ENCODE measurements at places on chromosomes 1 and 21. TPM values are rescaled to one million over a fixed set of nuclear protein-coding genes. Genes with fewer than 3 reads are reported as not detected.

- DNase-seq = no peak
Measured at GRCh38 chr1:158087320-158087927, 93.3 kb upstream of the CD1D start.

DNA sequence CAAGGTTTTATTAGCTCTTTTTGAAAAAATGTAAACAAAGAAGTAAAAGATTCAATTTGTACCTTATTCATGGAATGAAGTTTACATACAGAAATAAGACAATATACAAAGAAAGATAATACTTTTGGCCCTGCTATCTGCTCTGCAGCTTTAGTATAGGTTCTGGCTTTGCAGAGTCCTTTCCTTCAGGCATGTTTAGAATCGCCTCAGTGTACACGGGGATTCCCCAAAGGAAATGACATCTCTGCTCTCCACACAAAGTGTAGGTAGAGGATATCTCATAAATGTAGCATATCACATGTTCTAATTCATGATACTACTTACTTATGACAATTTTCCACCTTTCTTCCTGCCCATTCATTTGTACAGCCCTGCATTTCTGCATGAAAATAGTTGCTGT, 222.6 kb upstream of the DPYD start:
- no peak for DNase-seq

The CFHR2 gene
- polyA plus RNA-seq = not detected

- DNase-seq = no peak
Measured at GRCh38 chr1:204468206-204468605, 26.4 kb downstream of the PIK3C2B start.

DNA sequence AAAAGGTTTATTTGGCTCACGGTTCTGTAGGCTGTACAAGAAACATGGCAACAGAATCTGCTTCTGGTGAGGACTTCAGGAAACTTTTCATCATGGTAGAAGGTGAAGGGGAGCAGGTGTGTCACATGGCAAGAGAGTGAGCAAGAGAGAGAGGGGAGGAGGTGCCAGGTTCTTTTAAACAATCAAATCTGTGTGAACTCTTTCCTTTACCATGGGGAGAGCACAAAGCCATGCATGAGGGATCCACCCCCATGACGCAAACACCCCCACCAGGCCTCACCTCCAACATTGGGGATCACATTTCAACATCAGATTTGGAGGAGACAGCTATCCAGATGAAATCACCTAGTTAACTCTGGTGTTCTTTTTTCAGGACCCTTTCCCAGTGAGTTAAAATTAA, 103.6 kb downstream of the GALNT2 start:
- no peak for DNase-seq

Measured in pancreas (tissue), 10 donors.